HAP-1 (cell line): ENCODE measurements at places on chromosomes 1 and 21.

- DNase-seq, result no peak
Observed at GRCh38 chr1:183760661-183761060, 44.3 kb upstream of the RGL1 start.

GRCh38 chr1:17313530-17314309, 5.7 kb downstream of the PADI4 start:
- DNase-seq, result no peak

- no peak for DNase-seq
Observed at GRCh38 chr1:200740571-200741208, 2.0 kb downstream of the CAMSAP2 start.

DNA sequence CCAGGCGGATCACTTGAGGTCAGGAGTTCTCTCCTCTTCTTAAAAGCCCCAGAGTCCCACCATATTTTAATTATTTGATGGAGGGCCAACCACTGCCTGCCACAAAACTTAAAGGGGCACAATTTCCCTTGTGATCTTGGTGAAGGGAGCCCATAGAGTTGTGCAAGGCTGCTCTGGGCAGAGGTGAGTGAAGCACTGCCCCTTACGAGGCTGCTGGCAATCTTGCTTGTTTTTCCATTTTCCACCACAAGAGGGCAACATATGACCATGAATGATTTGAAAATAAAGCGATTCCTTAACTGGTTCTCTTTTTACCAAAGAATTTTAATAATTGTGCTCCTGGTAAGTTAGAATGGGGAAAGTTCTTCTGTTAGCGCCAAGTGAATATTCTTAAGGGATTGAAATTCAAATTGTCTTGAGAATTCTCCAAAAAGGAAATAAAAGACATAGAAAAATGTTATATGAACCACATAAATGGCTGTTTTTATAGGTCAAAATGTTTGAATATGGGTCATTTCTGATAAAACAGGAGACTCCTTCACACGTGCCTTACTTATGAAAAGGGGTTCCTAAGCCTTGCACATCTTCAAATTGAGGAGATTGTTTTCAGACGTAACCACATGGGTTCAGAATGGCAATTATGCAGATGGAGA, 22.7 kb downstream of the PGM1 start:
- peak; percentile 50 for DNase-seq

DNA sequence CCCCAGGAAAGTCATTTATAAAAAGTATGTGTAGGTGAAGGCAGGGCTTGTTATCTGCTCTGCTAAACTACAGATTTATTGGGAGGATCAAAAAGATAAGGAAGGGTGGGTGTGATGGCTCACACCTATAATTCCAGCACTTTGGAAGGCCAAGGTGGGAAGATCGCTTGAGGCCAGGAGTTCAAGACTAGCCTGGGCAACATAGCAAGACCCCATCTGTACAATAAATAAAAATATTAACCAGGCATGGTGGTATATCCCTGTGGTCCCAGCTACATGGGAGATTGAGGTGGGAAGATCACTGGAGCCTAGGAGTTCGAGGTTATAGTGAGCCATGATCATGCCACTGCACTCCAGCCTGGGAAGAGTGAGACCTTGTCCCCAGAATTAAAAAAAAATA, 86.4 kb downstream of the NENF start:
- no peak for DNase-seq

- DNase-seq, result no peak
Observed at GRCh38 chr1:204053893-204054292, 19.0 kb upstream of the SOX13 start.

DNA sequence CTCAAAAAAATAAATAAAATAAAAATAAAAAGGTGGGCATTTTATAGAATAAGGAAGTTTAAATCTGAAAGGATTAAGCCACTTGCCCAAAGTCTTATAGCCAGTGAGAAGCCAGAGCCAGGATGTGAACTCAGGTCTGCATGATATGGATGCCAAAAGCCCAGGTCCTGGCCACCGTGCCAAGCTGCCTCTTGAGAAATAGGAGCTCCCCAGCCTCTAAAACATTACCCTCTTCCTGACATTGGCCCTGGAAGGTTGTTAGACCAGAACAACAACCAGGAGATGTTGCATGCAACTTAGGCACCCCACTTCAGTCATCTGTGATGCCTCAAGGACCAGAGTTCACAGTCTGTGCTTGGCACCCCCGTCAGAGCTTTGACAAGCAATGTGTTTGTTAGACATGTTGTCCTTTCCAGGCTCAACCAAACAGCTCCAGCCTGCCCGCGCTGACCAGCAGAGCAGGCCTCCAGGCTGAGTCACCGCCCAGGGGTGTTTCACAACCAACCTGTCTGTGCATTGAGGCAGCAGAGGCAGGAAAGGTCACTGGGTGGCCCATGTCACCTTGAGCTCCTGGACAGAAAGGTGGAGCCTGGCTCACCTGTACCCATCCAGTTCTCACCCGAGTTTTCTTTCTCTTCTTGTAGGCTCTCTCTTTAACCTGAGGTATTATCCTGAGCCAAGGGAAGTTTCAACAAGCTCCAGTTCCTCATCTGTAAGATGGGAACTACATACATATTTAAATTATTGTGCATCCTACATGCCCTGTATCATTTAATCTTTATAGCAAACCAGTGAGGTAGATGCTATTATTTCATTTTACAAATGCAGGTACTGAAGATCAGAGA, 14.9 kb upstream of the MED18 start:
- DNase-seq, result no peak

GRCh38 chr1:53729456-53730223, 9.3 kb downstream of the GLIS1 start:
- no peak for DNase-seq

DNA sequence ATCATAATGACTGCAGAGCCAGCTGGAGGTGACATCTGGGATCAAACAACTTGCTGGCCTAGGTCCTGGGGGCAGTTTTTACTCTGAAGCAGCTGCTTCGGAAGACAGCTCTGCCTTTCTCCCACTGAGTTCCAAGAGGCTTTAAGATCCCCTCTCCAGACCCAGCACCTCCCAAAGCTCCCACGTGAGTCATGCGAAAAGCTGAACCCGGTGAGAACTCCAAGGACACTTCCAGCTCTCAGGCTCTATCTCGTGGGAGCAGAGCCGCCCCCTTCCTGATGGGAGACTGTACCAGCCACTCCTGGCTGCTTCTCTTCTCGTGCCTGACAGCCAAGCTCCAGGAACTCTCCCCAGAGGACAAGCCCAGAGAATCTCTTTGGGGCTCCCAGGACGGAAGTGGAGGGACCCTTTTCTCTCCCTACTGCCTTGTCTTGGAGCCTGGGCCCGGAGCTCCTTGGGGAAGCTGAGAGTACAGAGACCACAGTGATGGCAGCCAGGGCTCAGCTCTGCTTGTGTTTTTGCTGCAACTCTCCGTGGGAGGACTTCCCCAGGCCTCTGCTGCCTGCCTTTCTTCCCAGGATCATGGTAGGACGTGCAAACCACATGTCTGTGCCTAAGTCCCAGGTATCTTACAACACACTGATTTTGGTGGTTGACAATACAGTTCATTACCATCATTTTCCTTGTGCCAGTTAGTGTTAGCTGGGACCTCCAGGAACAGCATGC, 40.6 kb downstream of the STUM start:
- DNase-seq, result no peak

DNA sequence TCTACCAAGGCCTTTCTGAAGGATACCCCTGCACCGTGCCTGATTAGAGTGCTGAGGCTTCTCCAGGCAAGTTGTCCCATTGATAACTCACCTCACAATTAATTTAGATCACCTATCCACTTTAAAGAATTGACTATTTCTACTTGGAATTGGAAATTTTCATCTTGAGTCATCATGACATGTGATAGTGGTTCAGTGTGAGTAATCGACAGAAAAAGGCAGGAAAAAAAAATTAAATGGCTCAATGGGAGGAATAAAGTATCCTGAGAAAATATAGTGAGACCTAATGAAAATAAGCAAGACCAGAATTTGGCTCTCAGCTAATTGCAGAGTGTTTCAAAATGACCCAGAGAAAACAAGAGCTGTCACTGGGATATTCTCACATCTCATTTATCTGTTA, 222.4 kb upstream of the C8B start:
- DNase-seq, result no peak

- no peak for DNase-seq
Observed at GRCh38 chr1:66237722-66238479, 296.1 kb upstream of the SGIP1 start.

GRCh38 chr1:247402120-247402675, 13.8 kb upstream of the NLRP3 start:
- DNase-seq, result no peak

DNA sequence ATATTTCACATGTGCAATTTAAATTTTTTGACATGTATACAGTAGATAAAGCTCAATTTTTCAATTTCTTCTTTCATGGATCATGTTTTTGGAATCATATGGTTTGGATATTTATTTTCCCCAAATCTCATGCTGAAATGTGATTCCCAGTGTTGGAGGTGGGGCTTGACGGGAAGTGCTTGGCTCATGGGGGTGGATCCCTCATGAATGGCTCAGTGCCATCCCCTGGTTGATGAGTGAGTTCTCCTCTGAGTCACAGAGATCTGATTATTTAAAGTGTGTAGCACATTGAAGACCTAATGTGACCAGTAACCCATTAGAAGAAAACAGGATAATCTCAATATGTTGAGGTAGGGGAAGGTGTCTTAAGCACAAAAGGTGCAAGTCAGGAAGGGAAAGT, 9.1 kb upstream of the IFI16 start:
- no peak for DNase-seq

DNA sequence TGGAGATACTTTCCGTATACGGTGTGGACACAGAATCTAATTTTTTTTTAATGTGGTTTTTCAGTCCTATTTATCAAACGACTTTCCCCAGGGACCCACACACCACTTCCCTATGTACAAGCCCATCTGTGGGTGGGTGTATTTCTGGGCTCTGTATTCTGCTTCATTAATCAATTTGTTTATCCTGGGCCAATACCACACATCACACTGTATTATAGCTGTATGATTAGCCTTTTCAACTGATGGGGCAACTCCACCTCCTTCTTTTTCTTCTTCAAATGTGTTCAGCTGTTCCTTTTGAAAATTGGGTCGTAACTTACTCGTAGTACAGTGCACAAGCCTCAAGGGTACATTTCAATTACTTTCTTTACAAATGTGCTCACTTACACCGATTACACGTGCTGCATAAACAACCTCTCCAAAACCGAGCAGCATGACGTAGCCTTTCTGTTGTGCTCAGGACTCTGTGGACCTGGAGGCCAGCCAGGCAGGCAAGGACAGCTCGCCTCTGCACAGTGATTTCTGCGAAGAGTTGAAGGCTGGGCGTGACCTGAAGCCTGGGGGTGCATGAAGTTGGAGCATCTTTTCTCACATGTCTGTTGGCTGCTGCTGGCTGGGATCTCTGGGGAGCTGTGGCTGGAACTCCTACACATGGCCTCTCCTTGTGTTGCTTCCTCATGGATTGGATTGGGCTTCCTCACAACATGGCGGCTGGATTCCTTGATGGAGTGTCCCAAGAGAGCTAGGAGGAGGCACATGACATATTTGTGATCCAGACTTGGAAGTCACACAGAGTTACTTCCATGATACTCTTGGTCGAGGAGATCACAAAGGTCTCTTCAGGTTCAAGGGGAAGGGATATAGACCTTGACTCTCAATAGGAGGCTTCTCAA, 126.5 kb downstream of the CRYAA start:
- no peak for DNase-seq
